ENCODE measurements at places on chromosomes 6 and 20. TPM values are rescaled to one million over a fixed set of nuclear protein-coding genes. Genes with fewer than 3 reads are reported as not detected.

DNA sequence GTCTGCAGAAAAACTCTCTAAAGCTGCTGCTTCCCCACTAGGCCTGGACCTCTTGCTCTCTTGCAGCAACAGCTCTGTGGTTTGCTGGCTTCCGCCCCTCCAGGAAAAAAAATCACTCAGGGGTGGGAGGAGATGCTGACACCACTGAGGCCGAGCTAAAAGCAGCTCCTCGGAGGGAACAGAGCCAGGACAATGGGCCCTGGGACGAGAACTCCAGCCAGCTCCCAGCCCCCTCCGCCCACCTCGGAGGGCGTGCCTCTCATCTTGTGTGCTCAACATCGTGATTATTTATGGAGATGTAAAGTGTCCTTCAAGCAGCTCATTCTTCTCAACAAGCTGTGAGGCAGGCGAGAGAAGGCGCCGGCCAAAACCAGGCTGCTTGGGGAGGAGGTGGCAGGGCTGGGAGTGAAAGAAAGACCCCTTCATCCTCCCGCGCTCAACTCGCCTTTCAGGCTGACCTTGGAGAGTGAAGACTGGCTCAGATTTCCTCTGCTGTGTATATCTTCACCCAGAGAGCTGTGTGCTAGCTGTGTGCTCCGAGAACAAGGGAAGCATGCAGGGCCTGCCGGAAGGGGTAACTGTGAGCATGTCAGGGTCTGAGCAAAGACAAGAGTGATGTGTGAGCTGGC, 53.5 kb upstream of the LRFN2 start:
- DNase-seq, result no peak

- DNase-seq, result peak; percentile 44
Measured at GRCh38 chr6:31842053-31842452, 14.5 kb downstream of the HSPA1B start.

DNA sequence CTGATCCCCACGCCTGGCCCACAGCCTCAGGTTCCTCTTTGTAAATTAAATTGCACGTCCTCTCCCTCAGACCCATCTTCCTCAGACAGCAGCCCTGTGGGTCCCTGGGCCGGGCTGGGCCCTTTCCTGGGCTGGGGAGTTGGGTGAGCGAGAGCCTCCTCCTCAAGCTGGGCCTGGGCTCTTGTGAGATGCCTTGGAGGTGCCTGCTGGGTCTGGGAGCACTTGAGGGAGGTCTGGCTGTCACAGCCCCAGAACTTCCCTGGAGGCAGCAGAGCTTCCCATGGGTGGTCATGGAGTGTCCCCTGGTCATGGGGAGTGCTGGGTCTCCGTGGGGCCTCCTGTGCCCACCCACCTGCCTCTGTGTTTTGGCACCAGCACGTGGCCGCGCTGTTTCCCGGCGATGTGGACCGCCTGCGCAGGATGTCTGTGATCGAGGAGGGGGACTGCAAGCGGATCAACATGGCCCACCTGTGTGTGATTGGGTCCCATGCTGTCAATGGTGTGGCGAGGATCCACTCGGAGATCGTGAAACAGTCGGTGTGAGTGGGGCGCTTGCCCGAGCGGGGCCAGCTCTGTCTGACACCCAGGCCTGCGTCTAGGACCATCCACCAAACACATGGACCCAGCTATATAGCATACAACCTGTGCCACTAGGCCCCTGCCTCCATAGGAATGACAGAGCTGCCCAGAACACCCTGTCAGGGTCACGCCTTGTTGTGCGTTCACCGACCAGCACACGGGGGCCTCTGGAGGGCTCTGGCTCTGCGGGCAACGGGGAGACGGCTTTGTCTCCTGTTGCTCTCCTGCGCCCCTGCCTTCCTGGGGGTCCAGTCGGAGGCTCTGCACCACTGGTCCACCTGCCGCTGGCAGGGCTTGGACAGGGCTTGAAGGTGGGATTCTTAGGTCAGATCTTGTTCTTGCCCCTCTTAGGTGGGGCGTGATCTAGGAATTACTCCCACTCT, 33.0 kb downstream of the PYGB start:
- no peak for DNase-seq

Gene NUDT3
- total RNA-seq, result 49.4 TPM

DNA sequence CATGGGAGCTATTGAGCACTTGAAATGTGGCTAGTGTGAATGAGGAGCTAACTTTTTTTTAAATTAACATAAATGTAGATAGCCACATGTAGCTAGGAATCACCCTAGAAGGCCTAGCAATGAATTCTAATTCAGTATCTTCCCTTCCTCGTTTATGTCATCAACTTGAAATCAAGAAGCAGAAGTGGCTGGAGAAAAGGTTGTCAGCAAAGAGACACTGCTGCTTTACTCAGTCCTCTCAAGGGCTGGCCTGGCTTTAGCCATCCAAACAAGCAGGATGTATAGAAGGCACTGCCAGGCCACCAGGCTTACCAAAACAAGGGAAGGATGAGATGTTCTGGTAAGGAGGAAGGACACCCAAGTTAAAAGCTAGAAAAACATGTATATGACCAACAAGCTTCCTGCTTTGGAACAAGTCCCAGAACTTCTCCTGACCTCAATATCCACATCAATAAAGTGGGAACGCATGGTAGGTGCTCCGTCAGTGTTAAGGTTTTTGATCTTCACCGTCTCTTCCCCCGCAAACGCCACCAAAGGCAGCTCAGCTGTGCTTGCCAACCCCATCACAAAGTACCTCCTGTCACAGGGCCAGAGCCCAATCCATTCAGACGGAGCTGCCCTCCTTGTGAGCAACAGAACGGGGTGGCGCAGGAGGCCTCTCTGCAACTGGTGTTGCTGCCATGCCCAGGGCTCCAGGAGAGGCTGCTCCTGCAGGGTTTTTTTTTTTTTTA, 235.8 kb upstream of the RIN2 start:
- no peak for DNase-seq

Gene SLC32A1
- total RNA-seq, result not detected

DNA sequence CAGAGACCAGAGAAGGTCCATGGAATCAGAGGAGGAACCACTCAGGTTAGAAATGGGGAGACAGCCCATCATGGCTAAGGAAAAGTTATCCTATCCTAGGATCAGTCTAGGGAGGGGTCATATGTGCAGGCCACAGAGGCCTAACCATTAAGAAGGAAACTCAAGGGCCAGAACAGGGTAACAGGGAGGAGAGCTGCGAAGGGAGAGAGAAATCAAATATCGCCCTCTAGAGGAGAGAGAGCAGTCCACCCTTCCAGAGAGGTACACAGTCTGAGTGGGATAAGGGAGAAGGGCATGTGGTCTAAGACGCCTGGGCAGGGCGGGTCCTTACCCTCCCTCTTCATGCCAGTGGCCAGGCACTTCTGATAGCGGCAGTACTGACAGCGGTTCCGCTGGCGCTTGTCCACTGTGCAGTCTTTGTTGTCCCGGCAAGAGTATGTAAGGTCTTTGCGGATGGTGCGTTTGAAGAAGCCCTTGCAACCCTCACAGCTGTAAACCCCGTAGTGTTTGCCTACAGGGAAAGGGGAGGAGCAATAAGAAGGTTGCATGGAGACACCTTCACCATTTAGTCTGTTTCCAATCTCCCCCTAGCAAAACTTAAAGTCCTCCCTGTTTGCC, 2.9 kb downstream of the RXRB start:
- DNase-seq, result peak; percentile 74

- no peak for DNase-seq
Measured at GRCh38 chr6:56649053-56649769, 6.5 kb upstream of the DST start.

Gene DAAM2
- total RNA-seq, result 1.1 TPM
